T follicular helper cell (primary cell): ENCODE measurements at places on chromosomes 2 and 18.

DNA sequence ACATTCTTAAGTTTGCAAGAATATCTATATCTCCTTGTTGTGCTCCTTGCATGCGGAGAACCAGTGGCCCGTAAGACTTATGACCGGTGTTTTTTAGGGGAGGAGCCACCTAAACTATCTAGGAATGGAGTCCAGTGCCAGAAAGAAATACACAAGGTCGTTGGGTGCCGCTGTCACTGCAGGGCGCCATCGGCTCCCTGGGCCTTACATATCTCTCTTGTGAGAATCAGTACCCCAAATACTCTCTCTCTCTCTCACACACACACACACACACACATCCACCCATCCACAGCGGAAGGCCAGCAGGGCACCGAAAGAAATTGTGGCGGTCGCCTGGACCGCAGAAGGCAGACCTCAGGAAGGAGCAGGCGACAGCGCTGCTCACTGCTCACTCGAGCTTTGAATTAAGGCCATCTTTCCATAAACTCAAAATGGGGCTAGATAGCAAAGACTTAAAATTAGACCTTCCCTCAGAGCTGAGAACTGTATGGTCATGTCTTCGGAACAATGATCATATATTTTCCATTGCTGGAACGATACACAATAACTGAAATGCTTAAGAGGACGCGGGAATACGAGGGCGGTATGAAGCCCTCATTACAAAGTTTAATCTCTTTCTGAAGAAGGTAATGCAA, 10.4 kb downstream of the NR4A2 start:
- no peak for DNase-seq

- DNase-seq: no peak
Measured at GRCh38 chr2:212592695-212593094, 54.1 kb upstream of the ERBB4 start.

GRCh38 chr18:11728249-11728648, 39.2 kb downstream of the GNAL start:
- no peak for DNase-seq

DNA sequence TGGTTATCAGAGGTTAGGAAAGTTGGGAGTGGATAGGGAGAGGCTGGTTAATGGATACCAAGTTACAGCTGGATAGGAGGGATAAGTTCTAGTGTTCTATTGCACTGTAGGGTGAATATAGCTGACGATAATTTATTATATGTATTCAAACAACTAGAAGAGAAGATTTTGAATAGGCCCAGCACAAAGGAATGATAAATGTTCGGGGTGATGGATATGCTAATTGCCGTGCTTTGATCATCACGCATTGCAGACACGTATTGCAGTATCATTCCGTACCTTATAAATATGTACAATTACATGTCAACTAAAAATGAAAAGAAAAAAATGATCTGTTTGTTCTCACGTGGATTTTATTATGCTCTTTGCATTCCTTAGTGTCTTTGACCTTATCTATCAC, 369.2 kb upstream of the PKDCC start:
- DNase-seq: no peak

GRCh38 chr2:25112113-25112512, 56.3 kb downstream of the POMC start:
- no peak for DNase-seq

GRCh38 chr2:75596784-75597183, 36.0 kb upstream of the EVA1A start:
- no peak for DNase-seq

DNA sequence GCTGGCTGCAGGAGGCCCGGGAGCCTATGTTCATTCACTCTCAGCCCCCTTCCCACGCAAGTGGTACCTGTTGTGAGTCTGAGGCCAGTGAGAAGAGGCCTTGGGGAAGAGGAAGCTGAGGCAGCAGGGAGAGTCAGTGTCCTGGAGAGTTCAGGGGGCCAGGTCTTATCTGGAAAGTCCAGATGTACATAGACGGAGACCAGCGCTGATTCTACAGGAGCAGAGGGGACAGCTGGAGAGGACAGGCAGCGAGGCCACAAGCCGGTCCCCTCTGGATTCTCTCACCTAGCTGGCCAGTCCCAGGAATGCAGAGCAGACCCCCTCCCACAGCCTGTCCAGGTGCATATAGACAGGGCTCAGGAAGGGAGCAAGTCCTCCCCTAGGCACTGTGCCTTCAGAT, 29.1 kb upstream of the SELENOI start:
- DNase-seq: no peak
